ENCODE measurements at places on chromosomes 5 and 9. TPM values are rescaled to one million over a fixed set of nuclear protein-coding genes. Genes with fewer than 3 reads are reported as not detected.

RIC1 gene
- 36.3 TPM for total RNA-seq

SLC36A3 gene
- total RNA-seq: not detected

GPR151 gene
- not detected for total RNA-seq

CCIN gene
- 0.50 TPM for total RNA-seq

ADRB2 gene
- 3.7 TPM for total RNA-seq

WNK2 gene
- total RNA-seq: not detected

CER1 gene
- total RNA-seq: not detected

IFNA2 gene
- not detected for total RNA-seq

PRLR gene
- total RNA-seq: under 0.01 TPM

IRX4 gene
- under 0.01 TPM for total RNA-seq

ROR2 gene
- 0.13 TPM for total RNA-seq

IRX2 gene
- total RNA-seq: 0.62 TPM

LCN1 gene
- total RNA-seq: not detected

Data from aortic smooth muscle cell (primary cell).